ENCODE measurements at places on chromosomes 7 and 10.

- DNase-seq: no peak
Observed at GRCh38 chr10:61744469-61744868, 81.7 kb downstream of the CABCOCO1 start.

DNA sequence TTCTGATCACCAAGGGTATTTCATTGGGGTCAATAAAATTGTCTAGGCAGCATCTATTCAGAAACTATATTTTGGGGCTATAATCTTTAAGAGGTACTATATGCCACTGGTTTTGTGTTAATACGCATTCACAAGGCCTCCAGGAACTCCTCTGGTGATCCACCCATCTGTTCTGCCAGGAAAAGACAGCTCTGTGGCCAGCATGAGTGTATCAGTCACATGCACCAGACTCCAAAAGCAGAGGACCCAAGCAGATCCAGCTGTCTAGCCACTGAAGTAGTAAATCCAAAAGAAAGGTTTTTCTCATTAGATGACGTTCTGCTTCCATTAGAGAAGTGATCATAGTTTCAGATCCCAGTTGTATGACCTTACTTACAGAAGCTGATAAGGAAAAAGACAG is 199.6 kb upstream of the CELF2 start:
- no peak for DNase-seq

DNA sequence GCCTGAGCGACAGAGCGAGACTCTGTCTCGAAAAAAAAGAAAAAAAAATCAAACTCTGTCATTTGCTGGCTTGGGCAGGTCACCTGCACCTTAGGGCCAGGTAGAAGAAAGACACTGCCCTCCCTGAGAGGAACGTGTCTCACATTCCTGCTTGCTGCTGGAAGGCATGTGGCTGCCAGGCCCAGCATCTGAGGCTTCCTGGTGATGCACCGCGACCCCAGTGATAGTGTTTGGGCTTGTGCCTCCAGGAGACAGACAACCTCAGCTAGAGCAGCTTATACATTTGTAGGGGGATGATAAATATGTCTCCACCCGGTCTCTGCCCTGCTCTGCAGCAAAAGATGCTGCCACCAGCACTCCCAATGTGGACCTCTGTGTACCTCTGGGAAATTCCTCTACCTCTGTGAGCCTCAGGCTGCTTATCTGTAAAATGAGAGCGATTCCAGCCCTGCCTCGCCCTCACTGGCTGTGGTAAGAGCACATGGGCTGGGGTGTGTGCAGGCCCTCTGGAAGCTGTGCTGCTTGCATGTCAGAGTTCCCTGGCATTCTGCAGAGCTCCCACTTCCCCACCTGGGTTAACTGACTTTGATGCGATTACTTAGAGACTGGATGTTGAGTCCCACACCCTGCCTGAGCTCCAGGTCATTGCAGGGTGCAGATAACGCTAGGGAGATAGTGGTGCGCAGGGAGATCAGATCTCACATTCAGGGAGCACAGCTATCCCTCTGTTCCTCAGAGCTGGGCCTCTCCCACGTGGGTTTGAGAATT is 19.9 kb downstream of the SLC29A3 start:
- DNase-seq: no peak

- no peak for DNase-seq
Observed at GRCh38 chr7:155229548-155230168, 68.0 kb upstream of the INSIG1 start.

DNA sequence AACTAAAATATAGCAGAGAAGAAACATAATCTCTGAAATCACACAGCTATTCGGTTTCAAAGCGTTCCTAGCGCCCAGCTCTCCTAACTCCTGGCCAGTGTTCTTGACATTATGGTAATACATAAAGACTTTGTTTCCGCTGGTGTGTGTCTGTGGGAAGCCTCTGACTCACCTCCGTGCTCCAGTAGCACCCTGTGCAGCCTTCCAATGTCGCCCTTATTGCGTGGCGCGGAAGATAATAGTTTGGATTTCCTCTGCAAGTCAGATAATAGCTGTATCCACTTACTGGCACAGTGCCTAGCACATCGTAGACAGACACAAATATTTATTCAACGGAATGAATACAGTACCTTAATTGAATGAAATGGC is 570 bp downstream of the BMS1 start:
- DNase-seq: no peak

- DNase-seq: no peak
Observed at GRCh38 chr7:9031386-9031785, 598.0 kb downstream of the NXPH1 start.

DNA sequence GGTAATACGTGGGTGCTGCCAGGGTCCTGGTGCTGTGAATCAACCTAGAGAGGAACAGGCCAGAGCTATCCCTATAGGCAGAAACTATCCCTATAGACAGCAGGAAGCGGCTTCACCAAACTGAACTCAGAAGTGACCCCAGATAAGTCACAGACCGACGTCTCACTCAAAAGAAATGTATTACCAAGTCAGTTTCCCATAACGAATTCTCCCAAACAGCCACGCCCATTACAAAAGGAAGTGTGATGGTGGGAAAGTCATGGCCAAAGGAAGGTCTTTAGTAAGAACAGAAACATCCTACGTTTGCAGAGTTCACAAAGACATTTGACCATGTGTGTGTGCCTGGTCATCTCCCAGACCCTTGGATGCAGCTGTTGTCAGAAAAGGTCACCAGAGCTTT is 470.8 kb upstream of the ADARB2 start:
- no peak for DNase-seq

GRCh38 chr10:3992382-3993178 is 207.6 kb upstream of the KLF6 start:
- DNase-seq: no peak

DNA sequence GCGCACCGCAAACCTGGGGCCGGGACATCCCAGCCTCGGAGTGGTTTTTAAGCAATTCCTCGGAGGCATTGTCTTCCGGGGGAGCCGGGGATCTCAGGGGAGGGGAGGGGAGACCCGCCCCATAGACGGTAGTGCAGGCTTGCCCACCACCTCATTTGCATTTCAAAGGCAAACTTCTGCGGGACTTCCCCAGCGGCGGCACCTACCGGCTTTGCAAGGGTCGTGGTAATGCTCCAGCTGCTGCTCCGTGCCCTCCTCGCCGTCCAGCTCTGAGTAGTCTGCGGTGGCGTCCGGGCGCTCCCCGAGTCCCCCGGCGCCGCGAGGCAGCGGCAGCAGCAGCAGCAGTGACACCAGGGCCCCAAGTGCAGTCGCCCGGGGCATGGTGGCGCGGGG is 425 bp downstream of the TLL2 start:
- no peak for DNase-seq

DNA sequence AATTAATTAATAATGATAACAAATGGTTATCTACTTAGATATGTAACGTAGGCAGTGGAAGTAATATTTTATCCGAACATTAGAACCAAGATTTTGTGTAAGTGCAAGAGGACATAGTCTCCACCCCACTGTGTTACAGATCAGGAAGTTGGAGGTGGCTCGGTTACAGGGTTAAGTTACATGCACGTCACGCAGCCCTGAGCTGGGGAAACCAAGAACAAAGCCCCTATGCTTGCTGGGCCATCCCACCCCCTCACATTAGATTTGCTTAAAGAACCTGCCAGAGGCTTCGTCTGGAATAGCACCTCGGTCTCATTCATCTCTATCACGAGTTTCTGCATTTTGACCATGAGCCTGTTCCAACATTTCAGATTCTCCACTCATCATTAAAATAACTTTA is 214.1 kb downstream of the ADARB2 start:
- DNase-seq: no peak

DNA sequence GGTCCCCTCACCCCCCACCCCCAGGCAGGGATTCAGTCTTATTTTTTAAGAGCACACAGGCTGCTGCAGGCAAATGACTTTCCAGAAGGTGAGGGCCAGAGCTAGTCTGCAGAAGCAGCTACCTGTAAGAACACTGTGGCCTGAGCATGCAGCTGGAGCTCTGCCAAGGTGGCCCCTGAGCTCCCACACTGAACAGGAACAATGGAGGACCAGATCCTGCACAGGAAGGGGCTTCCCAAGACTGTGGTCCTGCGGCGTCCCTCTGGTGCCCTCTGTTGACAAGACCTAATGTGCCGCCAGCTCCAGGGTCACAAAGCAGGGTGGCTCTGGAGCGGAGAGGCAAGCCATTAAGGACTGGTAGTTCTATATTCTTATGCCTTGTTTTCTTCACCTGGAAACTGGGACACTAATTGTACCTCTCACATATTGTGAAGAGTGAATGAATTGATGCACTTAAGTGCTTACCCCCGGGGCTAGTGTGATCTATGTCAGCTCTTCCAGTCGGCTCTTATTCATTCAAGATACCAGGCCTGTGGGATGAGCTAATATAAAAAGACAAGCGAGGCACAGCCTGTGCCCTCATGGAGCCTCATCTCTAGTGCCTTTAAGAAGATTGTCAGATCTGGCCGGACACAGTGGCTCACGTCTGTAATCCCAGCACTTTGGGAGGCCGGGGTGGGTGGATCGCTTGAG is 8.0 kb upstream of the BEND7 start:
- peak; percentile 20 for DNase-seq

DNA sequence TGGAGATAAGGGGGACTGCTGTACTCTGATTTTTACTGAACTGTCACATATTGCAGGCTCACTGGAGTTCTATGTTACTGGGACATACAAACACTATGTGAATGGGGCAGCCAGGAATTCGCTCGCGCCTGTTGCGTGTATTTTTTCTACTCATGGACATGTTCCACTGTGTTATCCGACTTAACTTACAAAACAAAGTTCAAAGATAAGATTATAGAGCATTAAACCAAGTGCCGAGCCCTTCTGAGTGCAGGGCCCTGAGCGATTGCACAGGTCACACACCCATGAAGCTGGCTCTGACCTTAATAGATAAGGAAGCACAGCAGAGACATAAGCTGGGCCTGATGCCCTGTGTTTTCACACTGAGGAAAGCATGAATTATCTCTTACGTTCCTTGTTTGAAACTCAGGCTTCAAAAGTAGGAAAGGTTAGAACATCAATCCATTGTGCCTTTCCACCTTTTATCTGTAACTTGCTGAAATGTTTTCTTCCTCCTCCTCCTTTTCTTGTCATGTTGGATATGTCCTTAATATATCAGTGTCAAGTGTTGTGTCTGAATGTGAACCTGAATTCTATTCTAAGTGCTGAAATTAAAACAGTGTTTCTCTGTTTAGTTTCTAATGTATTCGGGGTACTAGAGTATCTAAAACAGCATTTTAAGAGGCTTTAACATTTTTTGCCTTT is 273.8 kb downstream of the AUTS2 start:
- no peak for DNase-seq

DNA sequence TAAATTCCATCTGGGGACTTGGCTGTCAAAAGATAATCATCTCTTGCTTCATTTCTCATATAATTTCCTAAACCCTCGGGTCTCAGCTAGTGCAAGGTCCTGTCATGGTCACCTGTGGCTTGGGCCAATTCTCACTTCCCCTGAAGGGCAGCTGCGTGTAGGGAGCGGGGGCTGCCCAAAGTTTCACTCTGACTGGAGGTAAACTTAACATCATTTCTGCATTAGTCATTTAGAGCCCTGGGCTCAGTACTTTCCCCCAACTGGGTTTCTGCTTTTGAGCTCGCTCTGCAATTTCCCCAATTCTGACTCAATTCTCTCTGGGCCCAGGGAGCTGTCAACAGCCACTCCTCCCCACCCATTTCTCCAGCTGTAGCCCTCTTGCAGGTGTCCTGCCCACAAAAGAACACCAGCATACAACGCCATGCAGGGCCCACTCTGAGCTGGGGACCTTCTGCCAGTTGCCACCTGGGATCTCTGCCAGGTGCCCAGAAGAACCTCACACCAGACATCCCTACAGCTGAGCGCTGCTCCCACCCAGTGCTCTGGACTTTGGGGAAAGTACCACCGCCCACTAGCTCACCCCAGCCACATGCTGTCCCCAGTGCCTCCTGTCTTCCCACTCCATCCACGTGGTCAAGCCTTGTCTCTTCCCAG is 37.9 kb downstream of the VOPP1 start:
- peak; percentile 62 for DNase-seq

- DNase-seq: no peak
Observed at GRCh38 chr10:5265139-5265538, 68.5 kb downstream of the AKR1C4 start.

DNA sequence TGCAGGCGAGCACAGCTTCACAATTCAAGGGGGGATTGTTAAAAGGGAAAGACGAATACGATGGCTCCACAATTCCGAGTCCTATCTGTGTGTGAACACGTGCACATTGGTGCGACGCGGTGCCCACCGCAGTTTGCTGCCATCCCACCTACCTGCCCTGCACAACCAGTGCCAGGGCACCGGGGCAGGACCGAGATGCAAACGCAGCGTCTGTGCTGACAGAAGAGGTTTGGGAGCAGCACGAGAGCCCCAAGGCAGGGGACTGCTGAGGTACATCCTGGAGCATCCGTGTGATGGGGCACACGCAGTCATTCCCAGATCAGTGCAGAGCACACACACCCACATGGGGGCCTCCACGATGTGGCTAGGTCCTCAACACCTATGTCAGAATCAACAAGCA is 221.3 kb downstream of the DNAJB6 start:
- DNase-seq: no peak

GRCh38 chr7:98315318-98315993 is 34.0 kb downstream of the BRI3 start:
- no peak for DNase-seq

DNA sequence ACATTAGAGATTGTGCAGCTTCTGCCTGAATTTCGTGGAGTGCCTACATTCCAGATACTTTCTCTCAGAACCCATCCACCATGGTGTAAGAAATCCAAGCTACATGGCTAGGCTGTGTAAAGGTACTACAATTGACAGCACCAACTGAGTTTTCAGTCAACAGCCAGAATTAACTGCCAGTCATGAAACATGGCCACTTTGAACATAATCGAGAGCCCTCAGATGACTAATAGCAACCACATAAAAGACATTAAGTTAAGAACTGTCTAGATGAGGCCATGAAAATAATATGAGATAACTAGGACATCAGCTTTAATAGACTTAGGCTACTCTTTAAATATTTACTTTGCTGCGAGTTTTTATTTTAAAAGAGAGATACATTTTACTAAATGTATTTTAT is 1106.8 kb upstream of the LRRTM3 start:
- no peak for DNase-seq

DNA sequence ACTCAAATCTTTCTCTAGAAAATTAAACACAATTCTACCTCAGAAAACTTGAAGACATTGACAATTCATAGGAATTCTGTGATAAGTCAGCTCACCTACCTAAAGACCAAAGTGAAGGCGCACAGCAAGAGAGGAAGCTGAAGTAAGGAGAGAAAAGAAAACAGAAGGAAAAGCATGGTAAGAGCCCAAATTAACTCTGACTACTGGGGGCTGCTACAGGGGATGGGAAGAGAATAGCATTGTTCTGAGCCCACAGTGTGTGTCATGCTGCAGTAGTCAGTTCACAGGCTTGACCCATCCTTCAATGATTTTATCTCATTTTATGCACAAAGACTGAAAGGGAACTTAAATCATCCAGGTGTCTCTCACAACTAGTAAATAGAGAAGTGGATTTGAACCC is 111.3 kb downstream of the PTEN start:
- DNase-seq: no peak

GRCh38 chr10:80506189-80506575 is 31.5 kb upstream of the SH2D4B start:
- DNase-seq: no peak

- DNase-seq: no peak
Observed at GRCh38 chr7:36129048-36129534, 24.0 kb upstream of the EEPD1 start.

GRCh38 chr7:107179326-107180164 is 10.7 kb downstream of the HBP1 start:
- DNase-seq: no peak
